Stimulated activated CD4-positive, alpha-beta T cell treated with anti-CD3 and anti-CD28 coated beads, Interleukin-2, amount 100 ng/mL, for 4 hours (primary cell): ENCODE measurements at places on chromosomes 7 and 10.

GRCh38 chr10:127526161-127526560 lies 22.9 kb upstream of the NPS start:
- no peak for DNase-seq

DNA sequence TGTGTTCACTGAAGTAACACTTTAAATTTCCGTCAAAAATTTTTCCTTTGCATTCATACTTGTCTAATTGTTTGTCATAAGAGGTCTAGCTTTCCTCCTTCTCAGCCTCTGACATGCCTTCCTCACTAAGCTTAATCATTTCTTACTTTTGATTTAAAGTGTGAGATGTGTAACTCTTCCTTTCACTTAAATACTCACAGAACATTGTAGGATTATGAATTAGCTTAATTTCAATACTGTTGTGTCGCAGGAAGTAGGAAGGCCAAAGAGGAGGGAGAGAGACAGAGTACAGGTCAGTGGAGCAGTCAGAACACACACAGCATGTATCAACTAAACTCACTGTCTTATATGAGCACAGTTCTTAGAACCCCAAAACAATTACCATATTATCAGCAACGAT lies 99.0 kb downstream of the SRPK2 start:
- DNase-seq = no peak

GRCh38 chr10:11797281-11797680 lies 25.9 kb upstream of the PROSER2 start:
- no peak for DNase-seq

GRCh38 chr10:127694580-127695193 lies 42.3 kb upstream of the FOXI2 start:
- no peak for DNase-seq

GRCh38 chr10:2119316-2119715 lies 382.0 kb upstream of the ADARB2 start:
- DNase-seq = no peak

DNA sequence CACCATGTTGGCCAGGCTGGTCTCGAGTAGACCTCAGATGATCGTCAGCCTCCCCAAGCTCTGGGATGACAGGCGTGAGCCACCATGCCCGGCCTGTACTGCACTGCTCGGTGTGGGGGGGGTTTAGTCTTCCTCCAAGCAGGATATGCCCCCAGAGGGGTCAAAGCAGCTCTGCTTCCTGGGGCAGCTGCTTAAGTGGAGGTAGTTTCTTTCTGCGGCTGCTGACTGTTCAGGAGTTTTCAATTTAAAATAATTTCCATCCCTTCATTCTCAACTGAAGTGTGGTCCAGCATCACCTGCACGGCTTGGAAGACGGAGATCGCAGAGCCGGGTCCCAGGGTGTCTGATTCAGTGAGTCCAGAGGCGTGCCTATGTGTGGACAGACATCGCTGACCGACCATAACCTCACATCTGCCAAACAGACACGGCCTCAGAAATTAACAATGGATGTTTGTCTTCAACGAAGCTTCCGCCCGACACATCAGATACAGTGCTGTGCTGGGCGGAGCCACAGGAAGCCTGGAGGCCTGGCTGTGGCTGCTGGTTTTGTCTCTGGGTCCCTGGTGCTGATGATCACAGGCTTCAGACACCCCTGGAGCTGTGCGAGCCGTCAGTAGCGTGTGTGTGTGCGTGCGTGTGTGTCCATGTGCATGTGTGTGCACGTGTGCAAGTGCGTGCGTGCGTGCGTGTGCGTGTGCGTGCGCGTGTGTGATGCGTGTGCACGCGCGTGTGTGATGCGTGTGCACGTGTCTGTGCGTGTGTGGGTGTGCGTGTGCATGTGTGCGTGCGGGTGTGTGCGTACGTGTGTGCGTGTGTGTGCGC lies 226.5 kb upstream of the PITRM1 start:
- no peak for DNase-seq

DNA sequence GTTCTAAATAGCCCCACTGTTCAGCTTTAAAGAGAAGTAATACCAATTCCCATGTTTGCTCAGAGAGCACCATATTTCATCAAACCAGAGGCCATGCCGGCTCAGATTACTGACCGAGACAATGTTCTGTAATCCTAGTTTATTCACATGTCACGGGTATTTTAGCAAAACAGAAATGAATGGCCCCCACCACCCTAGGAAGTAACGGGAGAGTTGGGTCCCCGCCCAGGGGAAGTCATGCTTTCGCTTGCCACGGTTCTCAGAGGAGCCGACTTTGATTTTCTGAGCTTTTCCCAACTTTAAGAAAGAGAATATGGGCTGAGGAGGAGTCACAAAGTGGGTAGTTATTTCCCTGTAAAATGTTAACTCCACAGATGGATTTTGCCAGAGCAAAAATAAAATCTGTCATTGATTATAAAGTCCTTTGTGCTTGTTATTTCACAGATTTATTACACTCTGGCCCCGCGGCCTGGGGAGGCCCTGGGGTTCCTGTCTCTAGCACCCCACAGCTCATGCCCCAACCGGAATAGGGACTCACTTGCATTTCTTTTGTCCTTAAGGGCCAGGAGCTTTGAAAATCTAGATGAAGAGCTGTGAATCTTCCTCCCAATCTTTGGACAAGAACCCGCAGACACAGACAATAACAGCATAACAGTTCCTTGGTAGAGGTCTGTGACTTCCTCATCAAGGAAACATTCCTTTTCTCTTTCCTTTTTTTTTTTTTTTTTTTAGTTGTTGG lies 3.7 kb upstream of the GDF10 start:
- DNase-seq = no peak

DNA sequence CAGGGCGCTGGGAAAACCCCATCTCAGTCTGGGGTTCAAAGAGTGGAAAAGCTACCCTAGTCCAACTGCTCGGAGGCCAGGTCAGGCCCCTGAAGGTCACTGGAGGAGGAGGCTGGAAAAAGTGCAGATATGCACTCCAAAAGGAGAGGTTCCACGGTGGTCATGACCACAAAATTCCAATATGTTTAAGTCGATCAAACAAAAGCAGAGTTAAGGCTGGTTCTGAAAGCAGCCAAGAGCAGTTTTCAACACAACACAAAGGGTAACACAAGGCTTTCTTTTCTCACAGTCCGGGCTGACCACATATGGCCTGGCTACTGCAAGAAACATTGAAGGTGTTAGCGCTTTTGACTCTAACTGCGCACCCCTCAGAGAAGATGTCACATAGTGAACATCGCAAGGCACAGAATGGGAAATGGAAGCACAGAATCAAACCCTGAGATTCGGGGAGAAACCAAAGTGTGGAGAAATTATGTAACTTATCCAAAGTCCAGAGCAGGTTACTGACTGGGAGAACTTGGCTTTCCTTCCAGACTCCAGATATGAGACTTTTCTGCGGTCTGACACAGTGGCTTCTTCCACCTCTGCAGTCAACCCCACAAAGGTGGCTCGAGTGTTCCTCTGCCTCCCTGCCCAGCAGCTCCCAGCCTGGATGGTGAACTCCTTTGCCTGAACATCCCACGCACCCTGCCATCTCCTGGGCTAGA lies 1.3 kb upstream of the GRB10 start:
- DNase-seq = no peak

- no peak for DNase-seq
These were observed 72.3 kb downstream of the AMPH start for GRCh38 chr7:38558761-38559345.

- DNase-seq = no peak
These were observed 166.3 kb upstream of the ADCY1 start for GRCh38 chr7:45407730-45408408.

GRCh38 chr10:15346440-15347141 lies 24.5 kb downstream of the FAM171A1 start:
- no peak for DNase-seq

DNA sequence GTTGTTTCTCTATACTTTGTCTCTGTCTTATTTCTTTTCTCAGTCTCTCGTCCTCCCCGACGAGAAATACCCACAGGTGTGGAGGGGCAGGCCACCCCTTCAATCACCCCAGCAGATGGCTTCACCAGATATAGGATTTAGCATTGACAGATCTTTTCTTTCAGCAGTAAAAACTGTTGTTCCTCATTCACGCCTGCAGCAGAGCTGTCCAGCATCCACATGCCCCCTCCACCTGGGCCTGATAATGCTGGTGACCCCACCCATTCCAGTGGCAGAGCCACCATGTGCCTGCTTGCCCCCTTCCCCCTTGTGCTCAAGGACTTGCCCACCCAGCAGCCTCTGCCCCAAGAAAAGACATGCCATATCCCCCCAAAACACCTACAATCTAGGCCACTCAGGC lies 15.5 kb downstream of the FRG2B start:
- no peak for DNase-seq

DNA sequence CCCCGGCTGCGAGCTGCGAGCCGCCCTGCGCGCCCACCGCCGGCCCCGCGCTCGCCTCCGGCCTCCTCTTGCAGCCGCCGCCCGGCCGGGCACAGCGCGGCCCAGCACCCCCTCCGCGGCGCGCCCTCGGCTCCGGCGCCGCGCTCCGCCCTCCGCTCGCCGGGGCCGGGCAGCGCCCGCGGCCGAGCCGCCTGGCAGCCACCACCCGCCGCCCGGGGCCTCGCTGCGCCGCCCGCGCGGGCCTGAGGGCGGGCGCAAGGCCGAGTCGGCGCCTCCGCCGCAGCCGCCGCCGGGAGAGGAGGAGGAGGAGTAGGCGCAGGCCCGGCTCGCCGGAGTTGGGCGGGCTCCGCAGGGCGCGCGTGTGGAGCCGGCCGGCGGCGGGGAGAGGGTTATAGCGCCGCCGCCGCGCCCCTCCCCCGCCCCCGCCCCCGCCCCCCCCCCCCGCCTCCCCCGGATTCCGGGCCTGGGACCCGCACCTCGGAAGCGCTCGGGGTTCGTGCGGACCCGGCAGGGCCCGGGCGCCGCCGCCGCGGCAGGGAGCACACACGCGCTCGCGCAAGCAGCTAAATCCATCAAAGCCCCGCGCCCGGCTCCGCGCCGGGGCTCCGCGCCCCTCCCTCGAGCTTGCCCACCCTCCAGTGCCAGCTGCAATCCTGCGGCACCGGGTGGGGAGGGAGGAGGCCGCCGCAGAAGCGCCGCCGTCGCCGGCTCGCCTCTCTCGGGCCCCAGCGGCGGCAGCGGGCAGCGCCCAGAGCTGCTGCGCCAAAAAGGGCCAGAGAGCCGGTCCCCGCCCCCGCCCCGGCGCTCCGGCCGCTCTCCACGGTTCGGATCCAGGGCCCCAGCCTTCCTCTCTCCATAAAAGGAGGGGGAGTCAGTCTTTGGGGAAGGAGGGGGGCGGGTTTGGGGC lies at the start of gene PDGFA:
Gene PDGFA (minus strand): TSS at position 363 of the 907 bp plus-strand sequence. CDS start 845 bp downstream, outside the sequence.
- peak; percentile 22 for DNase-seq

- DNase-seq = no peak
These were observed 174.9 kb downstream of the LRMDA start for GRCh38 chr10:75606203-75606779.

GRCh38 chr10:34698979-34699378 lies 116.1 kb downstream of the PARD3 start:
- no peak for DNase-seq

DNA sequence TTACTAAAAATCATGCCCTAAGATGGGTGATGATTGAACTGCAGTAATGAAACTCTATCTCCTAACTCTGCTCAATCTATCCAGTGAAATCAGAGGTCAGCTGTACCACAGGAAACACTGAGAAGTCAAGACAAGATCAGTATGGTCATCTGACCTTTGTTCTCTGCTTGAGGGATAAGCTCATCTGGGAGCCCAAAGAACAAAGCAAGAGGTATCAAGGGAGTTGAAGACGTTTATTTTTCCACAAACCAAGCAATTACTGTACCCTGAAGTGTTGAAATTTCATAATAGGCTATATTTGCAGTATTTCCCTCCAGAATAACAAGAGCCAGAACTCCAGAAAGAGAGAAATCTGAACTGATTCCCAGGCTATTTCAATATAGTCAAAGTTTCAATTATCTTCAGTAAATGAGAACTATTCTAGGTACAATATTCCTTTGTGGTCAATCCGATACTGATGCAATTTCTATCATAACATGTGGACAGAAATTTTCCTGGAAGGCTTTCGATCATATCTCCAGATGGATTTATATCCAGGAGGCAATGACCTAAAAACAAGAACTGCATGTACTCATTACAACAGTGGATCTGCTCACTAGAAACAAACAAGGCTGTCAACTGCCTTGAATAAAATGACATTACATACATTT lies 345.3 kb downstream of the TNS3 start:
- DNase-seq = no peak
